ENCODE measurements at places on chromosomes 1 and 21.

GRCh38 chr1:6788946-6789345, 3.7 kb downstream of the CAMTA1 start:
- no peak for DNase-seq

- DNase-seq: no peak
These were observed 556.7 kb downstream of the DPYD start for GRCh38 chr1:97364086-97364485.

DNA sequence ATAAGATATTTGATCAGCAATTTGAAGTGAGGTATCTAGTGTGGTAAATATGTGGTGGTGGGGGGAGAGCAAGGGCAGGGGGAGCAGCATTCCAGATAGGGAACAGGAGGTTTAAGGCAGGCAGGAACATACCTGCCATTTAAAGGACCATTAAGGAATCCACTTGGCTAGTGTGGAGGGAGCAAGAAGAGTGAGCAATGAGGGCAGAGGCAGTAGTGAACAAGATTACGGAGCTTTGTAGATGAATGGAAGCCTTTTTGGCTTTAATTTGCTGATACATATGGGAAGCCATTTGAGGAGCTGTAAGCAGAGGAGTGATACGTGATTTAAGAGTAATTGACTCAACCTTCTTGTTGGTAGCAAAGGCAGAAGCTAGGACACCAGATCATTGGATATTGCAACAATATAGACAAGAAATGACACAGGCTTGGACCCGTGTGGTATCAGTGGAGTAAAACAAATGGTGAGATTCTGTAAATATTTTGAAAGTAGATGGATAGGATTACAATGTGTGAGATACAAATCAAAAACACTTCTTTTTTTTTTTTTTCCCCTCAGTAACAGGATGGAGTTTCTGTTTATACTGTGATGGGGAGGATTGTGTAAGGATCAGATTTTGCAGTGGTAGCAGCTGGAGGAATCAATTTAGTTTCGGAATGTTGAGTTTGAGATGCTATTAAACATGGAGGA, 73.8 kb upstream of the B3GALT2 start:
- no peak for DNase-seq

GRCh38 chr21:34994766-34995631, 54.1 kb downstream of the RUNX1 start:
- DNase-seq: no peak

DNA sequence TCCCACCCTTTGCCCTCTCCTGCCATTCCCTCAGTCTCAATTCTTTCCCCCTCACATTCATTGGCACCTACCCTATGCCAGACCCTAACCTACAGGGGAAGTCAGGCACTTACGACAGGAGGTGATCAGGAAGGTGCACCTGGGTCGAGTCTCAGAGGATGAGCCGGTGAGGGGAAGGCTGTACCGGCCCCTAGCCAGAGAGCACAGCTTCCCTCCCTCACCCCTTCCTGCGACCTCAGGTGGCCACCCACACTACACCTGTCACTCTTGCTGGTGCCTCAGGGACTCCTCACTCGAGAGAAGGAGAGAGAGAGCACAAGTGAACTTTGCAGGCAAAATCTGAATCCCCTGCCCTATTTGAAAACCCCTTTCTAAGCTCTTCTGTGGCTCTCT, 1.7 kb upstream of the MYOM3 start:
- no peak for DNase-seq

DNA sequence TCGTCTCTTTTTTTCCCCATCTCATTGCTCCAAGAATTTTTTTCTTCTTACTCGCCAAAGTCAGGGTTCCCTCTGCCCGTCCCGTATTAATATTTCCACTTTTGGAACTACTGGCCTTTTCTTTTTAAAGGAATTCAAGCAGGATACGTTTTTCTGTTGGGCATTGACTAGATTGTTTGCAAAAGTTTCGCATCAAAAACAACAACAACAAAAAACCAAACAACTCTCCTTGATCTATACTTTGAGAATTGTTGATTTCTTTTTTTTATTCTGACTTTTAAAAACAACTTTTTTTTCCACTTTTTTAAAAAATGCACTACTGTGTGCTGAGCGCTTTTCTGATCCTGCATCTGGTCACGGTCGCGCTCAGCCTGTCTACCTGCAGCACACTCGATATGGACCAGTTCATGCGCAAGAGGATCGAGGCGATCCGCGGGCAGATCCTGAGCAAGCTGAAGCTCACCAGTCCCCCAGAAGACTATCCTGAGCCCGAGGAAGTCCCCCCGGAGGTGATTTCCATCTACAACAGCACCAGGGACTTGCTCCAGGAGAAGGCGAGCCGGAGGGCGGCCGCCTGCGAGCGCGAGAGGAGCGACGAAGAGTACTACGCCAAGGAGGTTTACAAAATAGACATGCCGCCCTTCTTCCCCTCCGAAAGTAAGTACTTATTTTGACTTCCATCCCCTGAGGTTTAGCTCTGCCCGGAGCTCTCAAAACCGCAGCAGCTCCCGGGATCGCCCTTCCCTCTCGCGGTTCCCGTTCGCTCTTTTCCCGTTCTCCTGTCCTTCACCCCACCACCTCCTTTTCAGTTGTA, 1.5 kb downstream of the TGFB2 start:
- DNase-seq: no peak

- DNase-seq: no peak
These were observed 82.8 kb downstream of the TRIM33 start for GRCh38 chr1:114428083-114428754.

DNA sequence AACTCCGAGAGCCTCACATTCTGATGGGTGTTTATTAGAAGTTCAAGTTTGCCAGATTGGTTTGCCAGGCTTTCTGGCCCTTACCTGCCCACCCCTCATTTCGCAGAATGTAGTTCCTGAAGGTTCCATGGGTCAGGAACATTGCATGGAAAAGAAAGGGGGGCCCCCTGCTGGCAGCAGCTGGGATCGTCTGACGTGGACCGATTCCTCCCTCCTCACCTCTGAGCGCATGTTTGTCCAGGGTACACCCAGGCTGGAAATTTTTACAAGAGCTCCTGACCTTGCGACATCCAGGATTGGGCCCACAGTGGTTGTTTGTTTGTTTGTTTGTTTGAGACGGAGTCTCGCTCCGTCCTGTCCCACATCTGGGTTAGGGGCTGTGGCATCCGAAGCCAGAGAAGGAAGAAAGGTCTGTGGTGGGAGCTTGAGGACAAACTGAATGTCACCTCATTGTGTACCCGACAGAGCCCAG, 126.0 kb upstream of the TMEM51 start:
- DNase-seq: no peak

- no peak for DNase-seq
These were observed 19.5 kb upstream of the PWP2 start for GRCh38 chr21:44087426-44088400.

DNA sequence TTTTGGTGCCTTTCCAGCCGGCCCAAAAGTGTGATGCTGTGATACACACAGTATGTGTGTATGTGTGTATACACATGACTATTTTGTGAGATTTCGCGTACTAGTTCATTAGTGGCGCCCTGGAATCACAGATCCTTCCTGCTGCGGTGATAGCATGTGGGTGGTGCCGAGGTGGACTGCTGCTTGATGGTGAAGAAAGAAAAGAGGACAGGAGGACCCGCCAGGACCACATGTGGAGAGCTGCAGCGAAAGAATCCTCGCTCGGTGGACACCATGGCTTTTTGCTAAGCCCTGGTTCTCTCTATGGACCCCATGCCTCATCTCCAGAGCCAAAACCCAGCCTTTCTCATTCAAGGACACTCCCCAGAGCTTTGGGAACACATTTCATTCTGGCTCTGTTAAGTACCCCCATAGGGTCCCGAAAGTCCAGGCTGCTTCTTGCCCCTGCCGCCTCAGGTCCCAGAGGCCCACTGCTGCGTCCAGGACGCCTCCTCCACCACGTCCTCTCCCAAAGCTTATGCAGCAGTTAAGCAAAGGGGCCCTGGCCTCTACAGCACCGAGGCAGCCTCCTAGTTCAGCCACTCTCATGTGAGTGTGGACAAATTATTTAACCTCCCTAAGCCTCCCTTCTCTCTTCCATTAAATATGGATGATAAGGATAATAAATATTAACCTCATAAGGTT, 32.8 kb upstream of the COX20 start:
- DNase-seq: no peak

DNA sequence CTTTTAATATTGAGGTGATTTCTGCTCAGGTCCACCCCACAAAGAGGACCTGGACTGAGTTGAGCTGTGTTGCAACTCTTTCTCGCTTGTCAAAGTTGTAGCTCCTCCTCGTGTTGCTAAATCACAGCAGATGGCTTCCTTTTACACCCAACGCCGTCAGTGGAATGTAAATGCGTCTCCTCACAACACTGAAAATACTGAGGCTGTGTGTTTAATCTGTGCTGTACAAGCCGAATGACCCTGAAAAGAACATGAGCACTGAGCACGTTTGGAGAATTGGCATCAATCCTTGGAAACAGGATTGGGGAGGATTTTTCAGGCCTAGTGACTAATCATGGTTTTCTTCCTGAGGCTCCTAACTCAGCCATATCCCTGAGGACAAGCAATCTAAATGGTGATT, 196.0 kb downstream of the CRB1 start:
- DNase-seq: no peak

- no peak for DNase-seq
These were observed 163.8 kb downstream of the COL24A1 start for GRCh38 chr1:85992791-85993190.

DNA sequence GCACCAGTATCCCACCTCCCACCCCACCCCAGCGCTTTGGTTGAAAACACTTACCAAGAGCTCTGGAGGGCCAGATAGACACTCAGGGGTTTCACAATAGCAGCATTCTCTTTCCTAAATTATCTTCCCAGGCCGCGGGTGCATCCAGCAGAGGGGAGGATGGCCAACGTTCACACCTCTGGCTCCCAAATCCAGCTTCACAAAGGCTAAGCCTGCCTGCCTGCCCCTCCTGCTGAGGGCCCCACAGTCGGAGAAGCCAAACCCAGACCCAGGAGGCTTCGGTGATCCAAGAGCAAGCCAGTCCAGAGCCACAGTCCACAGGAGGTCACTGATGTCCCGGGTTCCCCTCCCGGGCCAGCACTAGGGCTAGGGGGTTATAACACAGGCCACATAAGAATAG, 231.9 kb downstream of the TRABD2B start:
- DNase-seq: no peak

GRCh38 chr1:66305927-66306326, 228.0 kb upstream of the SGIP1 start:
- no peak for DNase-seq

DNA sequence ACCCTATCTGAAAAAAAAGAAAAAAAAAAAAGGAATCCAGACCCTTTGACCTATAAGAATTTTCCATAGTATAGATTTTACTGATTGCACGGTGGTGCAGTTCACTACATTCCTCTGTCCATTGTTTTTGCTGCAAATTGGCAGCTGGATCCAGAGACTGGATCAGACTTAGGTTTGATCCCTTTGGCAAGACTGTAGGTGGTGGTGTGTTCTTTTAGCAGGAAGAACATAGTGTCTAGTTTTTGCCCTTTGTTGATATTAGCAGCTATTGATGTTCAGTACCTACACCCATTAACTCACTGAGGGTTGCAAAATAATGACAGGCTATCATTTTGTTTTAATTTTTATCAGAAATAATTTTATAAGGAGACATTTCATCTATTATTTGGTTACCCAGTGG, 37.1 kb downstream of the OSBPL9 start:
- DNase-seq: no peak

- DNase-seq: no peak
These were observed 269.9 kb downstream of the HLX start for GRCh38 chr1:221149111-221149510.

DNA sequence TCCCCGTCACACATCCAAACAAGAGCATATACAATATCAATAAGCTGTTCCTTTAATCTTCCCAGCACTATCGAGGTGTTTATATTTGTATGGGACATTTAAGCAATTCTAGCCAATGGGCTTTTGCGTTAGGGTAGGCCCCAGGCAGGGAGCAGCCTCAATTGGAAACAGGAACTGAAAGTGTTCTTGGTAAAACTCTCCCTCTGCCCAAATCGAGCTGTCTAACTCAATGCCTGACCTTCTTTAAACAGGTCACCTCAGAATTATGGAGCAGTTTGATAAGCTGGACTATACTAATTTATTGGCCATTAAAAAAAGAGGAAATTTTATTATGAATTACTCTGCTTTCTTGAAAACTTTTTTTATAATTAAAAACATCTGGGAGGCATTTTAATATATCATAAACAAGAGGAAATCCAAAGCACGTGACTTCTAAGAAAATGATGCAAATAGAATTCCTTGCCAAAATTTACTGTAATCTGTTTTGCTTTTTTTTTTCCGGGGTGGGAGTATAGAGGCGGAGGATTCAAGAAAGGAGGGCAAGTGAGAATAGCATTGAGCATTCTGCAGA, 498.1 kb downstream of the LMO4 start:
- no peak for DNase-seq

DNA sequence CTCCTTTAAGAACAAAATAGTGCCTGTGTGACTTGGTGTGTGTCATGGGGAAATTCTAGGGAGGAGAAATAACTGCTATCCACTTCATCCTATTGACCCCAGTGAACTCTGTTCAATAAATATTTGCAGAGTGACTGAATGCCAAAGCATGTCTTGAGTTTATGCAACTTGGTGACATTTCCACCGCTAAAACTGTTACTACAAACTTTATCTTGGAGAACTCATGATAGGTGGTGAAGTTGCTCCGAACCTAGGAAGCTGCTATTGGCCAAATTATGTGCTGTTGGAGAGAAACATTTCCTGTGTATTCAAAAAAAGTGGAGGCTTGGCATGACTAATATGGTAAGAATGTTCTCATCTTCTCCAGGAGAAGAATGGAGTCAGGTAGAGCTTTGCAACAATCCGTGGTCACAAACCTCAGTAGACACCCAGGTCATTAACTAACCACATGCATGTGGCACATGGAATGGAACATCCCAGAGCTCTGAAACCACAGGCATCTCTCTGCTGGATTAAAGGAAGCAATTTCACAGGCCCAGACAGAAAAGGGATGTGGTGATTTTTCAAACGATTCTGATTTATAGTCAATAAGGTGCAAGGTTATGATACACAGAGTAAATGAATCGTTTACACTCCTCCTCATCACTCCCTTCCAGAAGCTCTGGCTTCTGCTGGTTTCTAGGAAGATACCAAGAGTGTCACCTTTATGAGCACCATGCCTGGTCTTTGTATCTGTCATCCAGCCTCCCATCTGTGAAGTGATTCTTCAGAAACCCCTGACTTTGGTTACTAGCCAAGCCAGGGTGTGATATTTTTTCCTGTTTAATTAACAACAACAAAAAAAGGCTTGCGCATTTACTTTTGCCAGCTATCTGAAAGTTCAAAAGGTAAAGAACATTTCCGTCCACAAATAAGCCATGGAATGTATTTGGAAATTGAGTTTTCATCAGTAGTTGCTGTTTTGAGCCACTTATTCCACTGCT, 361.1 kb downstream of the TGFB2 start:
- no peak for DNase-seq

GRCh38 chr1:62438163-62438562, 1.3 kb downstream of the USP1 start:
- DNase-seq: no peak

- DNase-seq: no peak
These were observed 293.1 kb downstream of the LMX1A start for GRCh38 chr1:165063181-165063965.

DNA sequence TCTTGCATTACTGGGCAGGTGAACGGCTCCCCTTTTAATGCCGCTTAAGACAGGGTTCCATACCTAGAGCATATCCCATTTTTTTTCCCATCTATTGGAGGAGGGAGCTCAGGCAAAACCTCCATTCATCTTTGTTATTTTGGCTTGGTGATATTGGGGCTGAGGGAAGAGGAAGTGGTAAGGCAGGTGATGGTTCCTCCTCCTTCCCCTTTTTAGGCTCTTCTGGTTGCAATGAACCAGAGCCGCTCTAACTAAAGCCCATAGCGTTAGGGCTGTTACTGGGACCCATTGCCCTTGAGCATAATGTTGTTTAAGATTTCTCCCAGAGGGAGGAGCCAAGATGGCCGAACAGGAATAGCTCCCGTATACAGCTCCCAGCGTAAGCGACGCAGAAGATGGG, 21.1 kb downstream of the PYHIN1 start:
- no peak for DNase-seq

Data from stimulated activated CD4-positive, alpha-beta T cell treated with anti-CD3 and anti-CD28 coated beads, TNF-alpha, amount 100 ng/mL, for 24 hours (primary cell).